Stimulated activated effector memory CD8-positive, alpha-beta T cell treated with anti-CD3 and anti-CD28 coated beads, Interleukin-12 subunit alpha, Interleukin-12 subunit beta, amount 100 ng/mL, for 72 hours (primary cell): ENCODE measurements at places on chromosomes 3 and 15.

GRCh38 chr15:60589728-60590127, 110.8 kb upstream of the ICE2 start:
- DNase-seq: no peak

DNA sequence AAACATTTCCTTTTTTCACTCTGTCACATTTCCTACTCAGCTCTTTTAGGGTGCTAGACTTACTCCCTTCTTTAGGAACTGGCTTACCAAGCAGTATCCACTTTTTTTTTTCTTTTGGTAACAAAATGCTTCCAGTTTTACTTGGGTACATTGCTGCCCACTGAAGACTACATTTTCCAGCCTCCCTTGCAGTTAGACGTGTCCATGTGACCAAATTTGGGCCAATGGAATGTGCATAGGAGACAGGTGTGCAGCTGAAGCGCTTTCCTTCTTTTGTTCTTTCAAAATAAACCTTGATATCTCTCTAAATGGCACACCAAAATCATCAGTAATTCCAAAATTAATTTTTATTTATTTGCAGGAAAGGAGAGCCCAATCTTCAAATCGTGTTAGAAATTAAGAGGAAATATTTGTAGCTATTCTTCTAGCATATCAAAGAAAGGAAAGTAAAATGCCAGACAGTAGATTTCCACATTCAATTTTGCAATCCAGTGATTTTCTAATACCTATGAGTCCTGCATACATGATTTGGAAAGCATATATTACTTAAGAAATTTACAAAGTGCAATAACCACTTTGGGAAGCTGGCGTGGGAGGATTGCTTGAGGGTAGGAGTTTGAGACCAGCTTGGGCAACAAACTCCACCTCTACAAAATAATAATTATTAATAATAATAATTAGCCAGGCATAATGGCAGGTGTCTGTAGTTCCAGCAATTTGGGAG, 422.0 kb upstream of the FRG2C start:
- no peak for DNase-seq

DNA sequence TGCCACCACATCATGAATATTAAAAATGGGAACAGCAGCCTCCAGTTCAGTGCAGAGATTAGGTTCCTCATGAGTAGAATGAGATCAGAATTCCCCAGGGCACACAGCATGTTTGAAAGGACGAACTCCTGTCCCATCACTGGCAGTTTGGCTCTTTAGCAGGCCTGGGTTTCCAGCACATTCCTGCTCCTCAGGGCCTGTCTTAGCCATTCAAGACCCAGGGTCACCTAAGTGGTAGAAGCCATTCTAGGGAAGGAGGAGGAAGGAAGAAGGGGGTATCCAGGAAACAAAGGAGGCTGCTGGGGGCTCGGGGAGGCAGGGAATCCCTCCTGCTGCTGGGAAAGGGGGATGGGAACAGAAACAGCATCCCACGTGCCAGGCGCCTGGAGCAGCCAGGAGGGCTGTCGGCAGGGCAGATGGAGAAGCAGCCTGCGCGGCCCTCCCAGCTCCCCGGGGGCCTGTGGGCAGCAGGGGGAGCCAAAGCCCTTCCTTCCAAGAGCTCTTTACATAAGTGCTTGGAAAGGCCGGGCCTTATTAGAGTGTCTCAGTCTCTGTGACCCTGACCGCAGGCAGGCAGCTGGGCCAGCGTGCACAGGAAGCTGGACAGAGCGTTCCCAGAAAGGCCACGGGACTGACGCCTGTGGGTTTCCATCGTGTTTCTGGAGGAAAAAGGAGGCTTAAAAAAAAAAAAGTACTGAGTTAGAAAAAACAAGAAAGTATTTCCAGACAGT, 24.7 kb downstream of the LOXL1 start:
- DNase-seq: peak; percentile 78

- DNase-seq: no peak
Observed at GRCh38 chr3:175273573-175273972, 414.4 kb downstream of the NAALADL2 start.

GRCh38 chr3:193314161-193314560, 64.4 kb downstream of the ATP13A5 start:
- DNase-seq: no peak

DNA sequence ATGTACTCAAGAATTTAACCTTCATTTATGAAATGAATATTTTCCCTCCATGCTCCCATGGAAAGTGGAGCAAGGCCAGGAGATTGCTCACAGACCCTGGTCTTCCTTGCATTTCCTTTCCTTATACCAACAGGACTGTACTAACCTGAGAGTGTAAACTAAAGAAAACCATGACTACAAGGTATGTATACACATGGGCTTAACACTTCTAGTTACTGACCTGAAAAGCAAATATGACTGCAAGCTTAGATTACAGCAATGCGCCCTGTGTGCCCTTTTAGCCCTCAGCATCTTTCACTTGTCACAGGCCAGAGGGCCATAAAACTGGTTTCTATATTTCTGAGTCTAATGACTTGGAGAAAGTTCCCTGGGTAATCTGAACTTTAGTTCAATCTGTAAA, 52.1 kb downstream of the NEK10 start:
- DNase-seq: no peak

GRCh38 chr3:120348065-120348990, 826 bp downstream of the LRRC58 start:
- no peak for DNase-seq

DNA sequence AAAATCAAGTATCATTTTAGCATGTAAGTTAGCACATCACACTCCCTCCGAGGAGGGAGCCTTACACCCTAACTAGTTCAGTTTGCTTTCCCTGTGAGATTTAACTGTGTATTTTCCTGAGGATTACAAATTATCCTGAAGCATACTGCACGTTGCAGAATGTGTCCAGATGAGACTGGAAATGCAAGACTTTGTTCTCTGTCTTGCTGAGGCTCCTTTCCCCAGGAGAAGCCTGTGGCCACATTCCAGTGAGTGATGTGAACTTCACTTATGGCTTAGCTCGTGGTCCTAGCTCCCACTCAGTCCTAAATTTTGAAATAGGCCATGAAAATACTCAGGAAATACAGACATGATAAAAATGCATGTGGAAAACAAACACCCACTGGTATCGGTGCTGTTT, 23.7 kb downstream of the PDZRN3 start:
- DNase-seq: no peak

DNA sequence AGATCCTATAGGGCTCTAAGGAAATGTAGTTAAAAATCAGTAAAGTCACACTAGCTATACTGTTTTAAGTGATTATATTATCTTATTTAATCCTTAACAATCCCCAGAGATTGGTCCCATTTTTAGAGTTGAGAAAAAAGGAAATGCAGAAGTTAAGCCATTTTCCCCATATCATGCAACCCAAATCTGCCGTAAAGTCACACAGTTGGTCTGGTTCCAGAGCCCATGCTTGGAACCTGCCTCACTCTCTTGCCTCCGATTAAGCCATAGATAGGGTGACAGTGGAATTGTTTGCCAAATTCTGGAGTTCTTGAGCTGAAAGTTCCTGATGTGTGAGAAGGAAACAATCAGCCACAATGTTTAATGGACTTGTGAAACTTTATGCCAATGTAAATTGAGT, 2.3 kb upstream of the P2RY13 start:
- DNase-seq: no peak

DNA sequence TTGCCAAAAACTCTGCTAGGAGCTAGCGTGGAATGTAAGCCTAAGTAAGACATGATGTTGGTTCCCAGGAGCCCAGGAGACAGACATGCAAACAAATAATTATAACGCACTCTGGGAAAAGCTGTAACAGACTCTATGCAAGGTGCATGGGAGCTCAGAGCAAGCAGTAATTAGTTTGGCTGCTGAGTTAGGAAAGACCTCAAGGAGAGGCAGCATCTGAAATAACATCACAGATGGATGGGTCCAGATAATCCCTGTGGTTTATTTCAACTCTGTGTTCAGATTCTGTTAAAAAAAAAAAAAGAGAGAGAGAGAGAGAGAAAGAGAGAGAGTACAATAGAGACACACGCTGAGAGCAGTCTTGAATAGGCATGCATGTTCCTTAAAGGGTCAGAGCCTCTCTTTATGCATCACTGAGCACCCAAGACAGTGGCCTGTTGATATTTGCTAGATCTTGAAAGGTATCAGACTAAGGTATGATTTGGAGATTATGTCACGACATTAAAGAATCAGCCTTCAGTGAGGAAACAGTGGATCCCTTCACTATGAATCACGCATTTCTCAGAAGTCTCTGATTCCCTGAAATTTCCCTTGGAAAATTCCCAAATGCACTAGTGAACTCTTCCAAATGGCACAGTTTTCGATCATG, 124.4 kb upstream of the LIPC start:
- no peak for DNase-seq
